ENCODE measurements at places on chromosomes 12 and 14.
A peak's percentile ranks its signal among the peaks of the same experiment; 100 is the strongest.

GRCh38 chr12:62562846-62563245 lies 96.2 kb downstream of the MON2 start:
- no peak for DNase-seq

DNA sequence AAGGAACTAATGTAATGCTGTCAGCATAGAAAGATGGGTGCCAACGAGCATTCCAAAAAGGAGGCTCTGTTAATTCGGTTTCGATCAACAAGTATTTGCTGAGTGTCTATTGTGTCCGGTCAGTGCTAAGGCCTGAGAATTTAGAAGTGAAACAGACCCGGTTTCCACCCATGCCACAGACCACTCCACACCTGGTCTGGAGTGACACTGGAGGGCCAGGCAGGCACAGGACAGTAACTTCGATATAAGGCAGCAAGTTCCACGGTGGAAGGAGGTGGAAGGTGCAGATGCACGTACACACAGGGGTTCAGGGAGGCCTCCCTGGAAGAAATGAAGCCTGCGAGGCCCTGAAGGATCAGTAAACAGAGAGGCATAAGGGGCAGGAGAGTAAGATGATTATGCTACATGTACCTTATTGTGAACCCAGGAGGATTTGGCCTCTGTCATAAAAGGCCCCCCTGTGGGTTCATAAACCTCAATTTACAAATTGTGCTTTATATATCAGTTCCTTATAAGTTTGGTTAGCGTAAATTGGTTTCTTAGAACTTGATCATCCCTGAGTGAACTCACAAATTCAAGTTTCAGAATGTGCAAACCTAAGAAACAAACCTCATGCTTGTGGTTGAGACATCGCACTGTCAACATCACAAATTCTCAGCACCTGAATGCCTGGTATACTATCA lies 25.9 kb downstream of the SSH1 start:
- no peak for DNase-seq

DNA sequence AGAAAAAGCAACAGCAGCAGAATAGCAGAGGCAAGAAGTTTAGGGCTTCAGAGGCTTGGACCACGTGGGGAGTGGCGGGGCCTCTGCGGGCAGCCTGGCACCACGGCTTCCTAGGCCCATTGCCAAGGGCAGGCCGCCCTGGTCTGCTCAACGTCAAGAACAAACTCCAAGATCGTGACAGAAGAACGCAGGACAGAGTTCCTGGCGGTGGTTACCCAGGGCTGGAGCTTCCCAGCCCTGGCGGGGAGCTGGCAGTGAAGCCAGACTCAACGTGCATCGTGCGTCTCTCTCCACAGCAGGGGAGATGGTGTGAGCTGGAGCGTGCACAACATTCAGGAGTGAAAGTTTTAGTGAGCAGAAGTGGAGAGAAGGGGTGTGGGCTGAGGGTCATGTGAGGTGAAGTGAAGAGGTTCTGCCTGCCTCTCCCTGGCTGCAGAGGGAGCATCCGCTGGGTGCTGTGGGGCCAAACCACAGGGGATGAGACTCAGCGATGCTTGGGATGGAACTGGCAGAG lies 13.9 kb upstream of the CACNA2D4 start:
- DNase-seq, result peak; percentile 69

GRCh38 chr12:53504004-53504920 lies 3.0 kb downstream of the NPFF start:
- no peak for DNase-seq

- no peak for DNase-seq
Observed at GRCh38 chr12:50506753-50507473, 2.1 kb downstream of the DIP2B start.

Measured in hematopoietic multipotent progenitor cell treated with erythropoietin and hydrocortisone succinate and interleukin-3 and kit ligand, for 6 days (in vitro differentiated cells).